ENCODE measurements at places on chromosomes 13 and 19.
A peak's percentile ranks its signal among the peaks of the same experiment; 100 is the strongest.

DNA sequence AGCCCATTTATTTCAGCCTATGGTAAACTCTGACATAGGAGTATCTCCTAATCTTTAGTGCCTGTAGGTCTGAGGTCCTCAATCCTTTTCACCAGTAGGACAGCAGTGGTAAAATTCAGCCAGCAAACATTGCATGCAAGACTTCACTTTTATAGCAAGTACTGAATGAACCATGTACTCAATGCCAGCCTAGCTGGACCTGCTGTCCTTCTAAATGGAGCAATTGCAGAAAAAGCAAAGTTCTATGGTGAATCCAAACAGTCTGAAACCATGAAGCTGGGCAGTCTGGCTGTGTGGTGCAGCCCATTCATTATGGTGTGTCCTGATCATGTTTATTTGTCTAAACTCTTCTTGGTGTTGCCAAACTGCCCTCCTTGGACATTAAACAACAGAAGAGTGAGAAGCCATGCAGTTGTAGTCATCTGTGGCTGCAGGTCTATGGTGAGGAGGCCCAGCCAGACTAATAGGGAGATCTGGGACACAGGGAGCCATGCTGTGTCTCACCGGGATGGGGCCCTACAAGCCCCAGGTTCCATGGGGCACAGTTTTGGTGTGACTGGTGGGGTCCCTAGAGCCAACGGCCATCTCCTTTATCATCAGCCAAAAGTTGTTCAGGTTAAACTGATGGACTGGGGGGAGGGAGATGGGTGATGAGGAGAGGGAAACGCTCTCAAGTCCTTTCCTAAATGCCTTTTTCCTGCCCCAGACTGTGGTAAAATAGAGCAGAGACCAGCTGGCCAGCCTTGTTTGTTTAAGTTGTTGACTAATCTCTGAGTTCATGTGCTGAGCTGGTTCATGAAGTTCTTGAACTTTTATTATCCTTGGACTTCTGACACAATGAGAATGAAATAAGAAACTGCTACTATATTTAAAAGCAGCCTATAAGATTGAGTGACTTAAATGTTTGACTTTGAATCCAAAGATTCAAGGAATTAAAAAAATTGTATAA, 20.6 kb upstream of the TNFSF11 start:
- no peak for DNase-seq

GRCh38 chr19:50501186-50501567, 9.8 kb downstream of the JOSD2 start:
- no peak for DNase-seq

DNA sequence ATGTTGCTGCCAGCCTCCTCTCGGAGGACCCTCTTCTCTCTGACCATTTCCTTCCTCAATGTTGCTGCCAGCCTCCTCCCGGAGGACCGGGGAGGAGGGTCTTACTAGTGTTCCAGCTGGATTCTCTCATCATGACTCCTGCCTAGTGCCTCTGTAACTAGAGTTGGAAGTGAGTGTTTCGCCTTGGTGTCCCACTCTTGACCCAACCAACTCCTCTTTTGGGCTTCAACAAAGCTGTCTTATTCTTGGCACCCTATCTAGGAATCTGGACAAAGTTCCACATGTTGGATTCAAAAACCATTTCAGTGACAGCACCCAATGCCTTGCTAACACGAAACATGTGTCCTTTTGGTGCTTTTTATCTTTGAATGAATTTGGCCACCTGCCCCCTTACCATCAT, 165.4 kb downstream of the GPC5 start:
- DNase-seq = no peak

- DNase-seq = peak; percentile 89
Observed at GRCh38 chr13:46211116-46211482, 629 bp upstream of the LRRC63 start.

GRCh38 chr19:42121036-42121621, 11.1 kb downstream of the POU2F2 start:
- no peak for DNase-seq

GRCh38 chr13:30418075-30418716, 4.1 kb upstream of the UBE2L5 start:
- DNase-seq = no peak

DNA sequence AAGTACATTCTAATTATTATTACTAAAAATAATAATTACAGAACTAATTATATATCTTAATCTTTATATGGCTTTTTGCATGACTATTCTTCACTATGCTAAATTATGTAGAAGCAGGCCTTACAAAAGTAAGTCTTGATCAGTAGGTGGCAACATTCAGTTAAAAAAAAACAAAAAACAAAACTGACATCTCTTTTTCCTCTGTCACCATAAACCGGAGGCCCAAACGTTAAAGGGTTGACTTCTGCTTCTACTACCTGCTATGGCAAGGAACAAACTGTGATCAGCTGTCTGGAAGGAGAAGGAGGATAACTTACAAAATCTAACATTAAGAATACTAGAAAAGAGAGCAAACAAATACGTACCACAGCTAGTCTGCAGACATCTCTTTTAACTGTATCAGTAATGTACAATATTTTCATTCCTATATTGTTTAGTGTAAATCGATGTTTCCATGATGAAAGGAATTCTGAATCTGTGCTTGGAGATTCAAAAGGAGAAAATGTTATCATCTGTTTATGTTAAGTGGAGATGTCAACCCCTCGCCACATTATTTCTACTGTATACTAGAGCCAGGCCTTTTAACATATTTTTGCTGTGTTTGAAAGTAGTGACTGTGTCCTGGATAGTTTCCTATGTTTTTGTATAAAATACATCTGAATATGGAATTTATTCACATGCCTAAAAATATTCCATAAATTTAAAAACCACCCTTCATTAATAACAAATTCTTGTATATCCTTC, 1525.4 kb downstream of the SLITRK1 start:
- peak; percentile 74 for DNase-seq

DNA sequence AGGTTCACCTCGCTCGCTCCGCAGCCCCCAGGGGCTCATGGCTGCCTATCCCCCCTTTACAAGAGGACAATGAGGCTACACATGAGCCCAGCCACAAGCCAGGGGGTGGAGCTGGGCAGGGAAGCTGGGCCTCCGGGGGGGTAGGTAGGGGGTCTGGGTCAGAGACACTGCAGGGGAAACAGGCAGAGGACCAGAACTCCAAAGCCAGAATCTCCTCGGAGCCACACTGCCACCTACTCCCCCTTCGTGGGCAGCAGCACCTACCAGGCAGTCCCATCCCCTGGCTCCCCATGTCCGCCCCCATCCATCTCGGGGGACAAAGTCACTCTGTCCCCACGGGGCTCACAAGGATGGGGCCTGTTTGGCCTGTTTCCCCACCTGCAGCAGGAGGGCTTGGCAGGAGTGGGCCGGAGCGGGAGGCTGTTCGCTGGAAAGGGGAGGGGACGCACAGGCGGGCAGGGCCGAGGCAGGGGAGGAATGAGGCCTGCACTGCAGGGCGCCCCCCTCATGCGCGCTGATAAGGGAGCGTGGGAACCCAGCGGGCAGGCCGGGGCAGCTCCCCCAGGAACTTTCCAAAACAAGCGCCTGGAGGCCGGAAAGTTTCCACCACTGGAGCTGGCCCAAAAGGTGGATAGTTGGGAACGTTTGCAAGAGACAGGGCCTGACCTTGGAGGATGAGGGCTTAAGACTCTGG, 545 bp upstream of the ISYNA1 start:
- peak; percentile 40 for DNase-seq

DNA sequence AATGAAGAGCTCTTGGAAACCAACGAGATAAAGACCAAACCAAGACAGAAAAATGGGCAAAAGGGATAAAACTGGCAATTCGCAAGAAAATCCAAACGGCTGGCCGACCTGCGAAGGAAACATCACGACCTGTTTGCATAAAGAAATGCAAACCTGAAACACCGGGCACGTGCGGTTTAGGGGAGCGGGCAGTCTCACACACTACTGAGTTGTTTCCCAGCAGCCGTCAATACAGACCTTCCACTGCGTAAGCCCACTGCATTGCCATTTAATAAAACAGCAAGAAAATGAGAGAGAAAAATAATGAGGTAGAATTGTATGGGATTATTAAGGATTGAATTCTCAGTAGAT, 642 bp upstream of the PEG3 start:
- peak; percentile 3 for DNase-seq

DNA sequence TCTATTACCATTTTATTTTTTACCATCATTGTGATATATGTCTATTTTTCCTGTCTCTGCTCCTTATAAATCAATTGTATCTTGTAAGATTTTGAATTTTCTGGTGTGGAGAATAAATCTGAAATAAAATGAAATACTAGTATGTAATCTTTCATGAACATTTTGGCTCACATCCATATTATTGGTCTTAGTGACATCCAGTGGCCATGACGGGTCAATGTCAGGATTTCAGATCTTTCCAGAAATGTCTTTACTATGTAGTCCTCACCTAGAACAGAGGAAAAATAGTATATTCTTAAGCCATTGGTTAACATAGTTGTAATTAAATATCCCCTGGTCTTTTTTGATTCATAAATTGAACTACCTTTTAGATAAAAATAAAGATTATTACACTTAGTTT, 109.8 kb upstream of the GPC6 start:
- DNase-seq = no peak

GRCh38 chr19:41305927-41306793, 3.8 kb upstream of the CCDC97 start:
- no peak for DNase-seq

DNA sequence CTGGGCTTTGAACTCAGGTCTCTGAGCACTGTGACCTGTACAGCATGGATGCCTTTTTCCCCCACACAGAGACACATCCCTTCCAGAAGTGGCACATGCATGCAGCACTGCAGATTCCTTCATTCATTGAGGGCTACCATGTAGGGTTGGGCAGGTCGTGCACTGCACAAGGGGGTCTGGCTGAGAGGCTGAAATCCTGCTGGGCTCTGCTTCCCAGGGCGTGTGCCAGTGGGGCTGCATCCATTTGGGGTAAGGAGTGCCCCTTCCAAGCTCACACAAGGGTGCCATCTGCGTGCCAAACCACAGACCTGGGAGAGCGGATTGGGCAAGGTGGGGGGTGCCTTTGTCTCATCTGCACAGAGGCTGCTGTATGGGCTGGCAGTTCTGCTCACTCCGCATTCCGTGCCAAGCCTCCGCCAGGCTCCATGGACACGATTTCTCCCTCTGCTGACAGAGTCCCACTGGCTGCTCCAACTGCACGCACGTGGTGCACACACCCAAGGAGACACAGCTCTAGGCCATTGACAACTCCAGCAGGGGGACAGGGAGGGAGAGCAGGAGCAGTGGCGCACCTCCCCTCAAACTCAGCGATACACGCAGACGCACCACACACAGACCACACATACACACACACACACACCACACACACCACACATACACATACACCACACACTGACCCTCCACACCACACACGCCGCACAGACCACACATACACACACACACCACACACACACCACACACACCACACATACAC, 4.5 kb upstream of the SHISA7 start:
- peak; percentile 84 for DNase-seq

DNA sequence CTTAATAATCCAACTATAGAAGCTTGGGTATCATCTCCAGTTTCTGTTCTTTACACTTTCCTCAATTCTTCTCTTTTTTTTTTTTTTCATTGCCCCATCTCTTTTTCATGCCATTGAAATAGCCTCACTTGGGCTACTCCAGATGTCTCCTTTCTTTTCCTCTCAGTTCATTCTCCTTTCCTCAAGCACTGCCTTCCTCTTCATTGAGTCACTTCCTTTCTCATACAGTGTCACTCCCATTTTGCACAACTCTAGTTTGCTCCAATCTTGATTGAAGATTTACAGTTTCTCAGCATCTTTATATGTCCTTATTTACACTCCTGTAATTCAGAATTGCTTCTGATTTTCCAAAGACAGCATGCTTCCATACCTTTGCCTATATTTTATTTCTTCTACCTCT, 61.3 kb downstream of the IPO5 start:
- DNase-seq = no peak

DNA sequence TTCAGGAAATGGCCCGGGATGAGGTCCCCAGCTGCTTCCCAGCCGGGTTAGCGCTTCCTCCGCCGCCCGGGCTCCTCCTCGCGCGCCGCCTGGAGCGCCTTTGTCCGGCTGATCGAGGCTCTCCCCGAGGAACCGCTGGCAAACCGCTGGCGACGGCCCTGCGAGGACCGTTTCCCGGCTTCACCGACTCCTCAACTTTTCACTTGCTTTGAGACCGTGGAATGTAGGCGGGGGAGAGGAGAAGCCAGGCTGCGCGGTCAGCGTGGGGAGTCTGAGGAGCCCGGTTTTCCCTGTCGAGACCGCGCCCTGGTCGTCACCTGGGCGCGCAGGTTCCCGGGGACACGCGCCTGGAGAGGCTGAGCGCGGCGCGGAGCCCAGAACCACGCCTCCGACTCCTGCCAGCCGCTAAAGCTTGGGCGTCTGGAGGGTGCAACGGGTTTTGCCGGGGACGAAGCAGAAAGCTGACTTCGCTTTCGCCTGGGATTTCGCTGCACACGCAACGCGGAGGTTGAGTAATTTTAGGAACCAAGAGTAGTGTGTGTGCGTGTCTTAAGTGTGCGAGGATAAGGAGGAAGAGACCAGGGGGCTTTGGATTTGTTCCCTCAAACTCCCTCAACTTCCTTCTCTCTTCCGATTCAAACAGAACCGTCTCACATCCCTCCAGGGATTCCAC, 7.3 kb upstream of the DGKH start:
- DNase-seq = peak; percentile 27

GRCh38 chr19:33040994-33041827, 23.5 kb downstream of the RHPN2 start:
- DNase-seq = no peak

GRCh38 chr13:113020323-113021080, 51.5 kb downstream of the MCF2L start:
- DNase-seq = no peak

DNA sequence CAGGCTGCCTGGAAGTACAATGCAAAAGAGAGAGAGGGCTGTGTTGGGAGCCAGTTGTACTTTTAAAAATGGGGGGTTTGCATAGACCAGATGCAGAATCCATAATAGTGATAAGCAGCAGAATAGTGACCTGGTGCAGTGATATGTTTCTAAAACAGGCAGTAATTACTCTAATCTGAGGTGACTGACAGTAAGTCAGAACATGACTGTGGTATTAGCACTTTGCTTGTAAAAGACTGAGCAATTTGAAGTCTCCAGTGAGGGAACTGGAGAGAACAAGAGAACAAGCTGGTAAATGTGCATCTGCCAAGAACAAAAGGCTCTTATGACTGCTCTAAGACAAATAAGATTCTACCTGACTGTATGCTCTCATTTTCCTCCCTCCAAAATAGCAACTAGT, 383.4 kb downstream of the ITGBL1 start:
- no peak for DNase-seq

GRCh38 chr19:15372470-15372869, 7.1 kb downstream of the AKAP8 start:
- DNase-seq = no peak

- DNase-seq = peak; percentile 18
Observed at GRCh38 chr13:20512042-20512683, 13.5 kb downstream of the CRYL1 start.

DNA sequence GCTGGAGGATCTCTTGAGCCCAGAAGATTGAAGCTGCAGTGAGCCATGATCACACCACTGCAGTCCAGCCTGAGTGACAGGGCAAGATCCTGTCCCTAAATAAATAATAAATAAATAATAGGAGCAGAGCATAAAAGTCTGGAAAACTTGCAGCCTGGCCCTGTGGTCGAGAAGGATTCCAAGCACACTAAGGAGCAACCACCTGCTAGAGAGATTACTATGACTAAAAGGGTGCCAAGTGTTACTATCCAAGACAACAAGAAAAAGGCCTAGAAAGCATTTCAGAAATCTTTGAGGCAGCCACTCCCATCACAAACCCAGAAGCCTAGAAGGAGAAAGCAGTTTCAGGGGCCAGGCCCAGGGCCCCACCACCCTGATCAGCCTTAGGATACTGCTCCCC, 46.1 kb downstream of the LHFPL6 start:
- DNase-seq = no peak

- peak; percentile 58 for DNase-seq
Observed at GRCh38 chr13:40664350-40665125, 1.9 kb downstream of the FOXO1 start.

All from common myeloid progenitor, CD34-positive (primary cell).